DMS79 (cell line): ENCODE measurements at places on chromosomes 2 and 18.

GRCh38 chr2:186714611-186715010, 20.8 kb downstream of the FAM171B start:
- no peak for DNase-seq

DNA sequence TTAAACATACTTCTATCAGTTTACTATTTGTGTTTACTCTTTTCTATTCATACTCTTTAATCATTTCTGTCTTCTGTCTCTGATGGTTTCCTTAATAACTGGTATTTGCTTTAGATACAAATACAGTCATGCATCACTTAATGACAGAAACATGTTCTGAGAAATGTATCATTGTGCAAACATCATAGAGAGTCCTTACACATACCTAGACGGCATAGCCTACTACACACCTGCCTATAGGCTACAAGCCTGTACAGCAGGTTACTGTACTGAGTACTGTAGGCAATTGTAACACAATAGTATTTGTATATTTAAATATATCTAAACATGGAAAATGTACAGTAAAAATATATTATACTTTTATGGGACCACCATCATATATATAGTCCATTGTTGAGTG, 36.3 kb downstream of the VSNL1 start:
- peak; percentile 11 for DNase-seq

DNA sequence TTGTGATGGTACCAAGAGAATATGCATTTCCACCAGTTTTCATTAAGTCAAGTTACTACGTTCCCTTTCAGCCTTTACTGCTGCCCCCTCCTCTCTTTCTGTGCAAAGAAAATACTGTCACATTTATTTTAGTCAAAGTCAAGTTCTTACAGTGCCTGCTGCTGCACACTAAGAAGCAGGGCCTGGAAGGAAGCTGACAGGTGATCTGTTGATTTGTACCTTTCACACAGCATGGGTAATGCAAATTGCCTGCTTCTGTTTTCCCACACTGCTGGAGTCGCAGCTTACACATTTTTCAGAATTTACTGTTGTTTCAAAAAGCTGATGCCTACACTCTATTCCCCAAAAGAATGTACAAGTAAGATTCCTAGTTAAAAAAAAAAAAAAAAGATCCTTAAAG, 48.7 kb upstream of the CD226 start:
- DNase-seq, result no peak

- no peak for DNase-seq
These were observed 230.4 kb downstream of the KLHL29 start for GRCh38 chr2:23615216-23616020.

DNA sequence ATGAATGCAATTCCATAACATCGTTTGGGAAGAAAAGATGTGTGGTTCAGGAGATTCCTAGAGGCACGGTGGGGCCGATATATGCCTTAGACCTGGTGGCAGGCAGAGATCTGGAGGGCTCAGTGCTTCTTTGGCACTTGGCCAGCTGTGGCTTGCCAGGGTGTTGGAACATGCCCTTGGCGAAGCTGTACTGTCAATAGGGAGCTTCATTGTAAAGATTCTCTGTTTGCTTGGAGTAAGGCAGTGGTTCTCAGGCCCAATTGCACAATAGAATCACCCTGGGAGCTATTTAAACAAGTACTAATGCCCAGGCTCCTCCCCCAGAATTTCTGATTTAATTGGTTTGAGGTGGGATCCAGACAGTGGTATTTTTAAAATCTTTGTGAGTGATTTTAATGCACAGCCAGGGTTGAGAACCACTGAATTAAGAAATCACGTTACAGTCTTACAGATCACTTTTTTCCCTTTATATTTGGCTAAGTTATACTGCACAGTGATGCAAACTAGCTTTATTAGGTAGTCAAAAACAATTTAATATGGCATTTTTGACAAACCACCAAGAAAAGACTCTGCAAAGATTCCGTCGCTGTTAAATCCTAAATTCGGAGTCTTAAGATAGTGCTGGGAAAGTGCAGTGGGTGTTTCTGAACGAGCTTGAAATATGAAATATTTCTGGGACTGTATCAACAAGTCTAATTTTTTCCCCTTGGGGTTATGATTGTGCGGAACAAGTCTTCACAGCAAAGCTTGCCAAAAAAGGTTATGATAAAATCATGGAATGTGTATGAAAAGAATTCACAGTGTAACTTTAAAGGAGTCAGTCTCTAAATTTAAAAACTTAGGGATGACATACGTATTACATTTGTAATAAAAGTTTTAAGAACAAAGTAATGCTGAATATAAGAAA, 78.0 kb downstream of the CRIM1 start:
- no peak for DNase-seq

DNA sequence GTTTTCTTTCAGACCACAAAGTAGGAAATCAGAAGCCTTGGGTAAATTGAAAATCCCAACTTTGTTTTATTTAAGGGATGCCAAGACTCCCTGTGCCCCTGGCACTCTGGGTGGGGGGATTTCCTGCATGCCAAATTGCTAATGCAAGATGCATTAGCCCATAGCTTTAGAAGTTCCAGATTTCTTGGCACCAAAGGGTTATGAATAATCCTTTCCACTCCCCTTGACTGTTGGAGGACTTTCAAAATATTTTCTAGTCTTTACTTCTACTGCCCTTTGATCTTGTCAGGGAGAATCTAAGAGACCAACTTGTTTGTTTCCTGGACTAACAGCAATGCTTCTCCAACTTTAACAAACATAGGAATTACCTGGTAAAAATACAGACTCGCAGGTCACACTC, 81.8 kb upstream of the TGIF1 start:
- no peak for DNase-seq

DNA sequence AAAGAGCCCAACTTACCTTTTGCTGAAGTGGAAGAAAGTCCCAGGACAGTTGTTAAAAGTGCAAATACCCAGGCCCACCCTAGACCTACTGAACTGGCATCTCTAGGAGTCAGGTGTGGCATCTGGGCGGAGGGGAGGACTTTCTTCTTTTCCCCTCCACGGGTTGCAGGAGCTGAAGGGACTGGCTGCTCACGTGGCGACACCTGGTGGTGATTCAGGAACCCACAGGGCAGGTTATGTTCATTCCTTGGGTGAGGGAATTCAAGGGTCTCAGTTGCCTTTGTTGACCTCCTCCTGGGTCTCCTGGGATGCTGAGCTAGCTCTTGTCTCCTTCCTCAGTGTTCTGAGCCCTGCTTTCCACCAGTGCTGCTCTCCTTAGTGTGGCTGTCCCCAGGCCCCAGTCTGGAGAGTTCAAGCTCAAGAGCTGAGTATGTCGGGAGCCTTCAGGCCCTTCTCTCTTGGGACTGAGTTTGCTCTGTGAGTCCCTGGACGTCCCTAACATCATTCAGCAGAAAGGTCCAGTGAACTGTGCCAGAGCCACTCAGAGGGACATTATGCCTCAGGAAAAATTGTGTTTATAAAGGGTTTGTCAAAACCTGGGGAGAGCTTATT, 56.9 kb downstream of the DYSF start:
- no peak for DNase-seq

DNA sequence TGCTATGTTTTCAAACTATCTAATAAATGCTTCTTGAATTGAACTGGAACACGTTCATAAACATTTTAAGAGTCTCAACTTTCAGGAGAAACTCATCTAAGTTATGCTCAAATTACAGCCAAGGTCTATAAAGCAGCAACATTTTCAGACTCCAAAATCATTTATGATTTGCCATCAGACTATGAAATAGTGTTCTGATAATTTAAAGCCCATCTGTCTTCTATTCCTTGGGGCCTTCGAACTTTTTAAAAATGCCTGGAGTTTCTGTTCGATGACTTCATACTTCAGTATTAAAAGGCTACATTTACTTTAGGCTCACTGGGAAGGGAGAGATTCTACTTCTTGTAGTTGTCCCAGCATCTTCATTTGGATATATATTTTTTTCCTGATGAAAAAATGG, 73.6 kb upstream of the NXPH2 start:
- DNase-seq, result no peak
